Activated CD8-positive, alpha-beta memory T cell treated with anti-CD3 and anti-CD28 coated beads, Interleukin-2, amount 50 U/mL, for 48 hours (primary cell): ENCODE measurements at places on chromosomes 2 and 18.

GRCh38 chr2:74227646-74228045 is 29.2 kb downstream of the MTHFD2 start:
- no peak for DNase-seq

- DNase-seq: no peak
These were observed 198.7 kb downstream of the PDE11A start for GRCh38 chr2:177873915-177874314.

DNA sequence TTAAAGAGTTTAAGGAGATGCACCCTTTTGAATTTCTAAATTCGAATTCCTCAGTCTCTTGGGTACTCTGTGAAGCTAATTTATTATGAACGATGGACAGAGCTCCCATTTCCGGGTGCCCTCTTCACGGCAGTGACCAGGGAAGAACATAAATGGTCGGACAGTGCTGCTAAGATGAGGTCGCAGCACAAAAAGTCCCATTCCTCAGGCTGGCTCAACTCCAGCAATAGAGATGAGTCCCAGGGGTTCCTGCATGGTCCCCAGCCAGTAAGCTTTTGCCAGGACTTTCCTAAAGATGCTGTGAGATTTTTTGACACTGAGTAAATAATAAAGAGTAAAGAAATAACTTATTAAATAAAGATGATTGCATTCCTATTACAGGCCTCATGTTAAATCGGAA is 43.0 kb upstream of the STK39 start:
- no peak for DNase-seq

- DNase-seq: no peak
These were observed 99.8 kb upstream of the ARHGAP28 start for GRCh38 chr18:6629635-6630140.

GRCh38 chr2:169716938-169717690 is 16.5 kb upstream of the KLHL23 start:
- no peak for DNase-seq

GRCh38 chr2:147342329-147342728 is 502.5 kb upstream of the ACVR2A start:
- DNase-seq: no peak

- DNase-seq: no peak
These were observed 33.6 kb downstream of the MAL start for GRCh38 chr2:95058989-95059641.

- DNase-seq: no peak
These were observed 240.2 kb upstream of the PIK3C3 start for GRCh38 chr18:41714872-41715271.

GRCh38 chr18:12253663-12254135 is 462 bp upstream of the CIDEA start:
- no peak for DNase-seq

- DNase-seq: no peak
These were observed 491.3 kb downstream of the DPP10 start for GRCh38 chr2:114933671-114934241.

- no peak for DNase-seq
These were observed 163.0 kb downstream of the PHLPP1 start for GRCh38 chr18:62878305-62878704.

- DNase-seq: no peak
These were observed 2.9 kb upstream of the SEMA4C start for GRCh38 chr2:96872591-96873349.
